ENCODE measurements at places on chromosomes 3 and 15. TPM values are rescaled to one million over a fixed set of nuclear protein-coding genes. Genes with fewer than 3 reads are reported as not detected.

DNA sequence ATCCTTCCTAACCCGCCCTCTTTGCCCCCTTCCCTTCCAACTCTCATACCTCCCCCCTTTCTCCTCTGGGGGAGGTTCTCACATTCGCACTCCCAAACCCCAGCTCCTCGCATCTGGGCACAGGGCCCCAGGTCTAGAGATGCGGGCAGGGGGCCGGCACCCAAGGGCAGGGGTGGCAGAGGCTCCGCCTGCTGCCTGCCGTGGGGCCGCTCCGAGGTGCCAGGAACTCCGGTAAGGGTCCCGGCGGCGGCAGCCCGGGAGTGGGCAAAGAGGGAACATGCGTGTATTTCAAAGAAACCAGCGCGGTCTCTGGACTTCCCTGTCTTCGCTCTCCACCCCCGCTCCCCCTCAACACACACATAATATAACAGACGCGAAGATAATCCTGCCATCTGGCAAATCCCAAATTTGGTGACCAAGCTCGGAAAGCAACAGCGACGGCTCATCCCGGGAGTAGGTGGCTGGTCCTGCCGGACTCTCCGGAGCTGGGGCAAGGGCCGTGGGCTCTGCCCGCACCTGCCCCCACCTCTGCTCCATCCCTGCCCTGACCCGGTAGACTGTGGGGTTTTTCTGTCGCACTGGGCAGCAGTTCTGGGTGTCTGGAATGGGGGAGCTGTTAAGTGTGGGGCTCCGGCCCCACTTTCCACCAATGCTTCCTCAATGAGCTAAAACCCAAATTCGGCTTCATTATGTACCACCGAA lies 31.0 kb downstream of the NR2F2 start:
- no peak overlapping the region for H3K27ac ChIP-seq
- H3K4me3 ChIP-seq = peak overlapping the region; percentile 51
- H3K27me3 ChIP-seq = peaks cover 90% of the 10 kb centered on the region
- H3K4me1 ChIP-seq = peaks cover 31% of the 10 kb centered on the region
- no peak for DNase-seq

DNA sequence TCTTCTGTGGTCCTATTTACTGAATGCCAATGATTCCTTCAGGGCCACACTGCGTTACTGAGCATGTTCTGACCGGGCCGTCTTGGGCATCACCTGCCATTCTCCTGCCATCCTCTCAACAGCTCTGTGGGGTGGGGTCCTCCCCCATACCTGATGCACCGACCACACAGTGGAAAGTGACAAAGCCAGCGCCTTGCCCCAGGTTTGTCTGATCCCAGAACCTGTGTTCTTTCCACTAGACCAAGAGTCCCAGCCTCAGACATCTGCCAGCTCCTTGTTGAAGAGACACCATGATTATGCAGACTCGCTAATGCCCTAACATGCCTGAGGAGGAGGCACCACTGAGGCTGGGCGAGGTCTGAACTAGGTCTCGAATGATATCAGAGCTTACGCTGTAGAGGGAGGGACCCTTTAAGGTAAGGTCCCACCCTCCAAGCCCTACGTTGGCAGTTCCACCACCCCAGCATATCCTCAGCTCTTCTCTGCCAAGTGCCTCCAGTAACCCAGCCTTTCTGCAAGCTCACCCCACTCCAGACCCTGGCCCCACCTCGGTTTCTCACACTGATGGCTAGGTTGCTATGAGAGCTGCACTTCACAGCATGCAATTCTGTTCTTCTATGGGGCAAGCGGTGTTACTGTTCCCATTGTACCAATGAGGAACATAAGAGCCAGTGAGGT lies 29.8 kb upstream of the PLXNA1 start:
- peaks cover 34% of the 10 kb centered on the region for H3K4me1 ChIP-seq
- H3K27ac ChIP-seq = no peak overlapping the region
- DNase-seq = no peak
- H3K36me3 ChIP-seq = no peaks in the 10 kb centered on the region

- H3K4me1 ChIP-seq = peaks cover 3% of the 10 kb centered on the region
- no peak overlapping the region for H3K4me3 ChIP-seq
- no peak for DNase-seq
- H3K27ac ChIP-seq = no peak overlapping the region
Observed at GRCh38 chr3:78670094-78670493, 1097.7 kb downstream of the ROBO1 start.

GRCh38 chr3:133538154-133538553 lies 35.3 kb upstream of the CDV3 start:
- DNase-seq = no peak
- peaks cover 16% of the 10 kb centered on the region for H3K4me1 ChIP-seq
- H3K4me3 ChIP-seq = no peak overlapping the region
- H3K27ac ChIP-seq = no peak overlapping the region
- H3K36me3 ChIP-seq = no peaks in the 10 kb centered on the region
- H3K27me3 ChIP-seq = no peaks in the 10 kb centered on the region

DNA sequence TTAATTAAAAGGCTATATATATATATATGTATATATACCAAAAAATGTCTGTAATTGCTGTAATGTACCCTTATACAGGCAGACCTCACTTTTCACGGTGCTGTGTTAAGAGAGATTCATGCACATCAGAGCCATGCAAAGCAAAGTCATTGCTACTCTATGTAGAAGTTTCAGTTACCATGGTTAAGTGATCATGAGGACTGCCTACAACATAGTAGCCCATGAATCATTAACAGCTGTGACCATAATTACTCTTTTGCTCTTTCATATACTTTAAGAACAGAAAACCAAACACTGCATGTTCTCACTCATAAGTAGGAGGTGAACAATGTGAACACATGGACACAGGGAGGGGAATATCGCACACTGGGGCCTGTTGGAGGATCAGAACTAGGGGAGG lies 225.3 kb upstream of the EPHA3 start:
- no peak for DNase-seq
- H3K36me3 ChIP-seq = no peaks in the 10 kb centered on the region
- H3K27ac ChIP-seq = no peak overlapping the region
- H3K4me3 ChIP-seq = no peak overlapping the region

DNA sequence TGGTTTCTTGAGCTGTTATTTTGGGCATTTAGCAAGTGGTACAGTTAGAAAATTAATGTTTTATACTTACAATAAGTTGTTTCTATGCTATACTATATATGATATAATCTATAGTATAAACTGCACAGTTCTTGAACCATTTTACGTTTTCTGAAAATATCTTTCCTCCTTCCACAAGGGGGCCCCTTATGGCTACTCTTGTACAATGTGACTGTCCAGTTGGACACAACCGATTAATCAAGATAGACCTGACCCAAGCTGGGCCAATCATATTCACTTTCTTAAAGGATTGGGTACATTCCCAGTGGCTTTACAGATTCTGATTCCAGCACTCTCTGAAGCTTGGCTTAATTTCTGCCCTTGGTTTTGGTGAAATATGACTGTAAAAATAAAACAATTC lies 953.4 kb downstream of the AGBL1 start:
- no peaks in the 10 kb centered on the region for H3K36me3 ChIP-seq
- H3K4me3 ChIP-seq = no peak overlapping the region
- no peak for DNase-seq
- H3K27me3 ChIP-seq = no peaks in the 10 kb centered on the region

GRCh38 chr3:23620638-23621015 lies 185.1 kb upstream of the UBE2E1 start:
- H3K4me1 ChIP-seq = peaks cover 9% of the 10 kb centered on the region
- no peaks in the 10 kb centered on the region for H3K36me3 ChIP-seq
- no peak for DNase-seq
- no peak overlapping the region for H3K4me3 ChIP-seq
- H3K27ac ChIP-seq = no peak overlapping the region
- H3K27me3 ChIP-seq = no peaks in the 10 kb centered on the region

DNA sequence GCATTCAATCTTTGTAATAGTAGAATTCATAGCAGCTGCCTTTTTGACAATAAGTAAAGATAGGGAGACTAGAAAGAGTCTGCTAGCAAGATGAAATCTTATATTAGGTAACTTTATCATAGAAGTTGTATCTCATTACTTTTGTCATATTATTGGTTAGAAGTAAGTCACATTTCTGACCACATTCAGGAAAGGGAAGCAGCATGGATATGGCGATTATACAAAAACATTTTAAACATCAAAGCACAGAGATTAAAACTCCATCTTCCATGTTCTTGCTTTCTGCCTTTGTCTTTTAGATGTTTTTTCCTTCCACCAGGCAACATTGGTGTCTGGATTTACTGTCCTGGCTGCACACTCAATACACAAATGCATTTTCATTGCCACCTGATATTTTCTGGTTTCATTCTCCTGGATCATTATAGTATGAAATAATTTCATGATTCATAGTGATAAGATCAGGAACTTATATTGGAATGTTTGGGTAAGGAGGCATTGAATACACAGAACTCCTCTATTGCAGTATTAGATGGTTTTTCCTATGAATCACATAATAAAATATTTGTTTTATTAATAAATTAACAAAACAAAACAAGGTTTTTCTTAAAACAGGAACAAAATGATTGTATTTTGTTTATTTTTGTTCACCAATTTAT lies 1460.3 kb upstream of the CADM2 start:
- no peak overlapping the region for H3K27ac ChIP-seq
- H3K4me1 ChIP-seq = no peaks in the 10 kb centered on the region
- no peak for DNase-seq
- no peak overlapping the region for H3K4me3 ChIP-seq
- H3K27me3 ChIP-seq = no peaks in the 10 kb centered on the region

- H3K4me3 ChIP-seq = no peak overlapping the region
- H3K27me3 ChIP-seq = no peaks in the 10 kb centered on the region
- H3K27ac ChIP-seq = no peak overlapping the region
- no peak for DNase-seq
Observed at GRCh38 chr3:80238152-80238551, 470.4 kb upstream of the ROBO1 start.

- no peaks in the 10 kb centered on the region for H3K27me3 ChIP-seq
- no peaks in the 10 kb centered on the region for H3K36me3 ChIP-seq
- H3K4me3 ChIP-seq = peak overlapping the region; percentile 20
- peak; percentile 86 for DNase-seq
- peak overlapping the region; percentile 88 for H3K27ac ChIP-seq
Observed at GRCh38 chr15:91867581-91868026, 14.1 kb downstream of the SLCO3A1 start.

GRCh38 chr3:87766721-87767120 lies 292.1 kb downstream of the CGGBP1 start:
- H3K27ac ChIP-seq = no peak overlapping the region
- no peak for DNase-seq
- no peaks in the 10 kb centered on the region for H3K36me3 ChIP-seq
- no peaks in the 10 kb centered on the region for H3K4me1 ChIP-seq

- DNase-seq = no peak
- H3K36me3 ChIP-seq = no peaks in the 10 kb centered on the region
- no peaks in the 10 kb centered on the region for H3K27me3 ChIP-seq
- no peak overlapping the region for H3K27ac ChIP-seq
- no peaks in the 10 kb centered on the region for H3K4me1 ChIP-seq
Observed at GRCh38 chr3:107412376-107412775, 35.1 kb downstream of the CCDC54 start.

Gene CLDN1
- total RNA-seq = 524 TPM

Gene TMOD2
- total RNA-seq = 7.8 TPM

Gene CRBN
- 62.0 TPM for total RNA-seq

Gene LRRC2
- total RNA-seq = 0.83 TPM

Gene SLC2A2
- not detected for total RNA-seq

Gene NLGN1
- 5.8 TPM for total RNA-seq

Measured in suprapubic skin (tissue), 4 donors.